ENCODE measurements at places on chromosomes 12 and 14.

- DNase-seq = peak; percentile 17
Measured at GRCh38 chr12:130860311-130860710, 11.6 kb upstream of the RAN start.

DNA sequence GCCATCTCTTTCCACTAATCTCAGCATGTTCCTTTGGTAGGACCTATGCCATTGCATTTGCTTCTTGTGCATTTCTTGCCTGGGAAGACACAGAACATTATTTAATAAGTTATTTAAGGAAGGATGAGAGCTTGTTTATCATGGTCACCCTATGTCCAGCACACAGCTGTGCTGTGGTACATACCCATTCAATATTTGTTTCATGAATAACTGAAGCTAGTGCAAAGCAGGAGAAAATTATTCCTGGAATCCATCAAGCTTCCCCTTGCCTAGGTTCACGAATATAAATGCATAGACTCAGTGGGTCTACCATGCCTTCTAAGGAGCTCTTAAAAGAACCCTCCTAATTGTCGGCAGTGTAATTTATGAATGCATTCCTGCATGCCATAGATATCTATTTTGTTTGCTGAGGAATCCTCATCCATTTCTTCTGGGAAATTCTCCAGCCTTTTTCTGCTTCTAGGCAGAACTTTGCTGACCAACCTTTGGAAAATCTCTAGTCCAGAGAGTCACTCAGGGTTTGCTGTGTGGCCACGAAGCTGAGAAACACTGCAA lies 599.8 kb upstream of the TMEM132C start:
- no peak for DNase-seq

DNA sequence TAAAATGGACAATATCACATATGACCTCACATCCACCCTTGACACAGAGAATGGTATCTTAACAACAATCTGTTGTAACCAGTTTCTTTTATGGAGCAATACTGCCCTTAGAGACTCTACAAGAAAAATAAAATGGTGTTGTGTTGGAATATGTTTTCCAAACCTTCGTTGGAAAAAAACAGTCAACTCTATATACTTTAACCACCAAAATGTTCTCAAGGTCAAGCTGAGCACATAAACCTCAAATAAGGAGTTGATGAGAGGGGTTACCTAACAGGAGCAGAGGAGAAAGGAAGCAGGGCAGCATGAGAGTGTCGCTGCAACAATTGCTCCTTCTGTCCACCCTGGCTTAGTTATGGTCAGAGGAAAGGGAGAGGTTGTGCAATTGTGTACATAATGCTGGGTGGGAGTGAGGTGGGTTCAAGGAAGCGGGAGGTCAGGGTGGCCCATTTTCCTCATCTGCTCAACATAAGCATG lies 179.2 kb upstream of the BMP4 start:
- no peak for DNase-seq

- DNase-seq = no peak
Measured at GRCh38 chr14:90274019-90274418, 17.7 kb downstream of the PSMC1 start.

GRCh38 chr12:59164991-59165718 lies 244.9 kb upstream of the LRIG3 start:
- no peak for DNase-seq

DNA sequence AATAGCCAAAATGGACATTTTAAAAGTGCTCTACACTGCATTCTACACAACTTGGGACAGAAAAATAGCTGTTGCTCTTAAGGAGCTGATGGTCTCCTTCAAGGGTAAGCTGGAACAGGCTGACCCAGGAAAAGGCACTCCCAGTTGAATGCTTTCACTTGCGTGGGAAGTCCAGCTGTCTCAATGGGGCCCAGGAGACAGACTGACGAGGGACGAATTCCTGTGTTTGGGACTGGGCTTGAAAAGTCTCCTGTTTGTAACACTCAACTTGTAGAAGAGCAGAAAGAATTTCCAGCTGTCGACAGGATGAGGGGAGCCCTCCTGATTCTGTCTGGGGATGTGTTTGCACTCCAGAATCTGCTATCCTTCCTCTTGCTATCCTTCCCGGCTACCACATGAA lies 180.8 kb downstream of the ZFP36L1 start:
- no peak for DNase-seq

GRCh38 chr14:90760591-90761316 lies 55.5 kb downstream of the TTC7B start:
- no peak for DNase-seq

DNA sequence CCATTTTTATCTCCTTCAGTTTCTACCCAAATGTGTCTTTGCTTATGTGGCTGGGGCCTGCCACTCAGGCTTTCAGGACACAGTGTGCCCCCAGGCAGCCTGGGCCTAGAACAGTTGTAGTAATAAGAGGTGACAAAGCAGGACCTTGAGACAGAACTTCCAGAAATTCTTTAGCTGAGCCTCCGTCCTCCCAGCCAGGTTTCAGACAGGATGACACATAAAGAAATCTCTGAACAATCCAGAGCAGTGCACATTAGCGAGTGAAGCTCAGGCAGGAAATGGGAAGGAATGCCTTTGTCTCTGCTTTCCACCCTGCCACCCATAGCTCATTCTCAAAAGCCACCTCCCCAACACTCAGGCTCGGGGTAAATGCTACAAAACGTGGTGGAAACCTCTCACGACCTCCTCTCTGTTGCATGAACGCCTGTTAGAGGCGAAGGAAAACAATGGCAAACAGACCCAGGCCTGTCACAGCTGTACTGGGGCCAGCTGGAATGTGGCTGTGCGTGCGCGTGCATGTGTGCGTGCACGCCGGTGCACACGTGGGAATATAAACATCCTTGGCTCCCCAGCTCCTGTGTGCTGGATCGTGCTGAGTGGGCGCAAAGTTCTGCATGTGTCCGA lies 286.7 kb downstream of the ZFP36L1 start:
- DNase-seq = peak; percentile 77

- no peak for DNase-seq
Measured at GRCh38 chr14:67762051-67762450, 54.3 kb downstream of the ZFYVE26 start.

DNA sequence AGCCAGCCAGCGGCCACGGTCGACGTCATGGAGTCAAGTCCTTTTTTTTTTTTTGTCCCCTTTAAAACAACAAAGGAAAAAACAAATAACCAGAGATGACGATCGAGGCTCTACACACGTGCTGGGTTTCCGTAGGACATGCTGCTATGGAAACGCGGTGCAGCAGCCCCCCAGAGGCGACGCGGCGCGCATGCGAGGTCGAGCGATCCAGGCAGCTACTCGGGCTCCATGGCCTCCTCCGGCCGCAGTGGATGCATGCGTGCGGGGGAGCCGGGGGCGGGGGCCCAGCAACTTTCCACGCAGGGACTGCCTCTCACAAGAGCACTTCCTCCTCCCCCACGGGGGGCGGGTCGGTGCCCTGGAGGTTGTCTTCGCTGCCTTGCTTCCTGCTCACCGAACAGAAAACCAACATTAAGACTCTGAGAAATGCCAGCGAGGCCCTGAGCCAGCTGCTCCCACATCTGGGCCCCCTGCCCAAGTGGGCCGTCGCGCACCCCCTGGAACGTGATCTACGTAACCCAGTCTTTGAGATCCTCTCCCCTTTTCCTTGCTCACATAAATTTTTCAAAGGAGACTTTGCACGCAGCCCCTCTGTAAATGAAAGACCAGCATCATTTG lies 30.7 kb downstream of the P2RX4 start:
- DNase-seq = peak; percentile 96

- no peak for DNase-seq
Measured at GRCh38 chr14:104788161-104788818, 7.3 kb downstream of the AKT1 start.

Measured in spleen (tissue), 13 donors.